ENCODE measurements at places on chromosomes 2 and 18.

DNA sequence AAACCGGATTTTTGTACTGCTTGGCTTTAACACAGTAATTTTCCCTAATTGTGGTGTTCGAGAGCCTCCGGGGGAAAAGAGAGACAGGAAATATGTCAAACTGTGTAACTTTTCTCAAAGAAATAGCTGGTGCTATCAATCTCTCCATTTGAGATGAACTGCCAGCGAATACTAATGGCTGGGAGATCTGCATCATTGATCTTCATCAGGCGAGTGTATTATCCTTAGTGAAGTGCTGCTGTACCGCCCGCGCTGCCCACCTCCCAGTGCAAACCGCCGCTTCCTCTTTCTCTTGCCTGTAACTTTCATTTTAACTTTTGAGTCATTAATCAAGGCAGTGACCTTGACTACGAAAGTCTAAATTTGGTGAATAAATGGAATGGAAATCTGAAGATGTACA, 246.1 kb upstream of the ST6GAL2 start:
- DNase-seq, result no peak

GRCh38 chr2:25041928-25042320, at the start of gene EFR3B:
TSS of gene EFR3B (plus strand) at chr2:25042076. CDS start at chr2:25042313, 237 bp downstream.
- peak; percentile 88 for DNase-seq

GRCh38 chr18:63106727-63107126, 212.8 kb downstream of the BCL2 start:
- DNase-seq, result no peak

GRCh38 chr2:84443477-84443876, 15.6 kb downstream of the SUCLG1 start:
- no peak for DNase-seq

DNA sequence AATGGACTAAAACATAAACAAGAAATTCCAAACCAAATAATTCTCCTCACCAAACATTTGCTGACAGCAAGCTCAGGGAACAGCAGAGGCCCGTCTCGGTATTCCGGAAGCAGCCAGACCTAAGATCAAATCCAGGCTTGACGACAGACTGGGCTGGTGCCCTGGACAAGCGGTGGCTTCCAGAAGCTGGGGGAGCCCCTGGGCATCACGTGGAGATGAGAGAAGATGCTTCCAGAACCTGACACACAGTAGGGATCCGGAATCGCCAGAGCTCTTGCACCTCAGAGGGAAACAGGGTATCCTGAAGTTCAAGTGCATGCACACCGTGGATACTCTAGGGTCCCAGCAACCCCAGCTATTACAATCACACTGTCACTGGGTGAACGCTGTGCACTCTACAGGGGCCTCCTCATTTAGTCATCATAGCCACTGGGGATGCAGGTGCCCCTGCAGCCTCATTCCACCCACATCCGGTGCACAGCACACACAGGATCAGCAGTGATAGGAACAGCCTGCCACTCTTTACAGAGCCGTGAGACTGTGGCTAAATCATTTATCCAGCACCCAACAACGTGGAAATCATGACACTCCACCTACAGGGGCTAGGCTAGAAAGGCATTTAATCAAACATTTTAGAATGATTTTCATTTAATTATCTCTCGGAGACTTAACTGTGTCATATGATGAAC, 102.6 kb downstream of the HDAC4 start:
- peak; percentile 59 for DNase-seq

- no peak for DNase-seq
Observed at GRCh38 chr2:59449274-59449673, 1104.2 kb downstream of the BCL11A start.

GRCh38 chr2:232537079-232537478, 2.4 kb upstream of the CHRNG start:
- no peak for DNase-seq

- no peak for DNase-seq
Observed at GRCh38 chr2:164110515-164110914, 374.7 kb upstream of the FIGN start.

All from T-helper 9 cell (primary cell).